ENCODE measurements at places on chromosomes 12 and 14.

DNA sequence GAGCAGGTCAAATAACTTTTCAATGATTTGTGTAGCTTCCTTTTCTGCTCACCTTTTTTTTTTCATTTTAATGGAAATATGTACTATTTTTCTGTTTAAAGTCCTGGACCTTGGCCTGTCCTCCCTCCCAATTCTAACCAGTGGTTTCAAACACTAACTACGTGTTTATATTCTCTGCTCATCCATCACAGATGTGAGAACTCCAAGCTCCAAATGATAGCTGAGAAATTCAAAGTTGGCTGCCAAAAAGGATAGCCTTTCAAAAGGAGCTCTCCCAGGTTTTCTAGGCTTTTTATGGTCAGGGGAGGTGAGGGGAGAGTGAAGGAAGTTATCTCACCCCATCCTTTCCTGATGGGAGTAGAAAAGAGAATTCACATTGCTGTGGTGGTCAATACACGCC, 486.0 kb upstream of the TBX3 start:
- no peak for DNase-seq

DNA sequence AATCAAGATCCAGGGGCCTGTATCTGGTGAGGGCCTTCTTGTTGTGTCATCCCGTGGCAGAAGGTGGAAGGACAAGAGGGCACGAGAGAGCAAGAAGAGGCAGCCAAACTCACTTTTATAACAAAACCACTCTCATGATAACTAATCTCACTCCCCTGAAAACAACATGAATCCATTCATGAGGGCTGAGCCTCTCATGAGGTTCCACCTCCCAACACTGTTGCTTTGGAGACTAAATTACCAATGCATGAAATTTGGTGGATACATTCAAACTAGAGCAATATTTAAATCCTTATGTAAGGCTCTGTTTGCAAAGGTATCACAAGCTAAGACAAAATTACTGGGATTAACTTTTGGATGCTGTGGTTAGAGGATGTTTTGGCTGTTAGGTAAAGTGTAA, 470.1 kb upstream of the NOVA1 start:
- no peak for DNase-seq

DNA sequence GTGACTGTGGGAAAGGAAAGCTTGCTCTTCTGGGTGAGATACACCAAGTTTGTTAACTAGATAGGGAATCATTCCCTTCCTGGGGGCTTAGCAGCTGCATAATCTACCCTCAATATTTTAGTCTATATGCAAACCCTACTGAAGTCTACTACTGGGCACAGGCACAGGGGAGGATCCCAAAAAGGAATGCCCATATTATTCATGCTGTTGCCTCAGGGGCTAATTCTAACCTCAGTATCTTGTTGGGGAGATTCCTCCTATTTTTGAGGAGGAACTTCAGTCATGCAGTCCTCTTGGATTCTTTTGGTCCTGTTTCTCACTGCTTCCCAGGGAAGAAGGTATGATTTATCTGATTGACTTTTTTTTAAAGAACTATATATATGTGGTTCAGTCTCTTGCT, 58.9 kb upstream of the ANKS1B start:
- DNase-seq, result no peak

GRCh38 chr14:75879031-75879430, 102.8 kb downstream of the TGFB3 start:
- DNase-seq, result no peak

DNA sequence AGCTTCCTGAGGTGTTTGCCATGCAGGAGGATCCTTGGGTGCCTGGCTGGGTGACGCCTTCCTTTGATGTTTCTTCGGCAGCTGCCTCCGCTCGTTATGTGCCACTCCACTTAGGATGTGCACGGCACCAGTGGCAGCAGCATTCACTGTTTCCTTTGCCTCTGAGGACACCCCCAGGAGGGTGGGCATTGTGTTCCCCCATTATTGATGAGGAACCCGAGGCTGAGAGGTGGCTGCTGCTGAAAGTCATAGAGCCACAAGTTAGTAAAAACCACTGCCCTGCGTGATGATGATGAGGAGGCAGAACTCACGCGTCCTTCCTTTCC, 41.2 kb downstream of the EP400 start:
- no peak for DNase-seq

DNA sequence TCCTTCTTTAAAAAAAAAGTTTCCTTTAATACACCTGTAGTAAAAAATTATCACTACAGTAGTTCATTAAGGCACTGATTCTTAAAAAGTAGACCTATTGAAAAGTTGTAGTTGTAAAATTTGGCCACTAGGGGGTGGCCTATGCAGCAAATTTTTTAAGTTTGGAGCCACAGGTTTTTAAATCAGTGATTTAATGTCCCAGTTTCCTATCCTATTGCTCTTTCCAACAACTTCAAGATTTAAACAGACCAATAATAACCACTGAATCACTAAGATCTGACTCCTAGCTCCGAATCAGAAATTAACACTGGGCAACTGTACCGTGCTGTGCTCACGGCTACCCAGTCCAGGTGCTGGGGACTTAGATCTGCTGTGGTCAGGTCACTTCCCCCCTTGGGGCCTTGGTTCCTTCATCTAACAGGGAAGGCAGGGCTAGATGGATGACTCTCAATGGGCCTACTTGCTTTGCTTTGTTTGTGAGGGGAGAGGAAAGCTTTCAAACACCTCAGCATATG, 279.3 kb downstream of the MED13L start:
- peak; percentile 4 for DNase-seq

- DNase-seq, result no peak
Observed at GRCh38 chr12:82437744-82438143, 79.4 kb downstream of the METTL25 start.

DNA sequence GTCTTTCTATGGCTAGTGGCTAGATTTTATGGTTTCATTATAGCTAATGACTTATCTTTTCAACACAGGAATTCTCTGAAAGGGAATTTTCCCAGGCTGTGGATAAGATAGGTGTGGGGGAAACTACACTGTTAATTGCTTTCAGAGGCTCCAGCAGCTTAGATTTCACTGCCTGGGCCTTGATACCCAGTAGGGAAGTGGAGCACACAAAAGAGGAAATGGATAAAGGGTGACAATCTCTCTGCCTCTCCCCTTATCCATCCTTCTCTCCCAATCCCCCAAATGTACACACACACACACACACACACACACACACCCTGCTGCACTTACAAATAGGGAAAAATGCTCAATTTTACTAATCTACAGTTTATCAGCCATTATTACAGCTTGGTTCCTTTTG, 19.1 kb downstream of the SIX4 start:
- no peak for DNase-seq

- no peak for DNase-seq
Observed at GRCh38 chr14:74511966-74512830, 18.6 kb downstream of the ISCA2 start.

GRCh38 chr14:101031186-101031585, 127.7 kb upstream of the RTL1 start:
- no peak for DNase-seq

- no peak for DNase-seq
Observed at GRCh38 chr14:70201994-70202393, 13.2 kb upstream of the SLC8A3 start.

DNA sequence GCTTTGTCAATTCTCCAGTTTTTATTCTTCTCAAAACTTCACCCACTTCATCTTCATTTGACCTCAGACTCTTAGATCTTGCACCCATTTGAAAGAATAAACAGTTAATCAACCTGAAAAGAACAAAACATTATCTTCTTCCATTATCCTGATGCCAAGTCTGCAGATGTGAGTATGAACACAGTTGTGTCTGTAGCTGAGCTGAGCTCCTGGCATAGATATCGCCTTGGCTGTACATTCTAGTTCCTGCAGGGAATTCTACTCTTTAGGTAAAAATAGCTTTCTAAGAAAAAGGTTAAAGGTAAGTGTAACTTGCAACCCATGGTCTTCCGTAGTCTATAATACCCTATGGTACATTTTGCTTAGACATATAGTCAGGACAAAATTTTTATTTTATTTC, 169.7 kb downstream of the KCNA5 start:
- no peak for DNase-seq

- peak; percentile 54 for DNase-seq
Observed at GRCh38 chr14:63174760-63175191, 29.5 kb upstream of the RHOJ start.

- DNase-seq, result no peak
Observed at GRCh38 chr14:91328313-91329050, 84.0 kb upstream of the GPR68 start.

DNA sequence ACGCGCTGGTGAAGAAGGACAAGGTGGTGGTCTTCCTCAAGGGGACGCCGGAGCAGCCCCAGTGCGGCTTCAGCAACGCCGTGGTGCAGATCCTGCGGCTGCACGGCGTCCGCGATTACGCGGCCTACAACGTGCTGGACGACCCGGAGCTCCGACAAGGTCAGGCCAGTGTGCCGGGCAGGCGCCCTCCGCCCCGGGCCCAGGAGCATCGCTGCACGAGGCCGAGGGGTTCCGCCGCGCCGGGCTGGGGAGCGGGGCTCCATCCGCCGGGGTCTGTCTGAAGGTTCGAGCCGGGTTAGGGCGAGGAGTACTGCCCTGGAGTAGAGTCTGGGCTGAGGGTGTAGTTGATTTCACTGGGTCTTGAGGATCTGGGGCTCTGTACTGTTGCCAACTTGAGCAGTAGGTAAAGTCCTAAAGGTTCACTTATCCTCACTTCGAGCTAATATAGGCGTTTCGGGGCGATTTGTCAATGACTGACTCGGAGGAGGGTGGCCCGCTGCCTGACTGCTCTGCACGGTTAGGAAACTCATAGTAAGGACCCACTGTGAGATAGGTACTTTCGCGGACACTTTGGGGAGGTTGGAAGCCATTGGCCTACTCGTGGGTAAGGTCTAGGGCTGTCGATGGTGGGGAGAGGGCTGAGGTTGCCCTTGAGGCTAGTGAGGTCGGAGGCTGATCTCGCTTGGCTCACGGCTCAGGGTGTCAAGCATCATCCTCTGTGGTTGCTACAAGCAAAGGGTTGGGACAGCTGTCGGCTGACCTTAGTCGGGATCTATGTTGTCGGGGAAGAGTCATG, 574 bp downstream of the GLRX5 start:
- no peak for DNase-seq

DNA sequence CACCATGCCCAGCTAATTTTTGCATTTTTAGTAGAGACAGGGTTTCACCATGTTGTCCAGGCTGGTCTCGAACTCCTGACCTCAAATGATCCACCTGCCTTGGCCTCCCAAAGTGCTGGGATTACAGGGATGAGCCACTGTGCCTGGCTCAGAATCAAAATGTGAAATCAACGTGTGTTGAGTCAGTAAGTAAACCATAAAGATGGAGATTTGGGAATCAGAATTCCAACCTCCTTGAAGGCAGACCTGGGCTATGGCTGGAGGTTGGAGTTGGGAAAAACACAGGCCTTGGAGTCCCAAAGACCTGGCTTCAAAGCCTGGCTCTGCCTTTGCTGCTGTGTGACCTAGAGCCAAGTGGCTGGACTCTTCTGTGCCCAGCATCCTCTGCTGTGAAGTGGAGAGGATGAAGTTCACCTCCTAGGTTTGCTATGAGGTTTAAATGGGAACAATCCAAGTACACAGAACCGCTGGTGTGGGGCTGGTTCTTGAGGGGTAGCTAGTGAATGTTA, 10.2 kb downstream of the ALDH2 start:
- DNase-seq, result no peak

GRCh38 chr14:20262642-20263128, 23.6 kb downstream of the OR11H4 start:
- DNase-seq, result no peak

DNA sequence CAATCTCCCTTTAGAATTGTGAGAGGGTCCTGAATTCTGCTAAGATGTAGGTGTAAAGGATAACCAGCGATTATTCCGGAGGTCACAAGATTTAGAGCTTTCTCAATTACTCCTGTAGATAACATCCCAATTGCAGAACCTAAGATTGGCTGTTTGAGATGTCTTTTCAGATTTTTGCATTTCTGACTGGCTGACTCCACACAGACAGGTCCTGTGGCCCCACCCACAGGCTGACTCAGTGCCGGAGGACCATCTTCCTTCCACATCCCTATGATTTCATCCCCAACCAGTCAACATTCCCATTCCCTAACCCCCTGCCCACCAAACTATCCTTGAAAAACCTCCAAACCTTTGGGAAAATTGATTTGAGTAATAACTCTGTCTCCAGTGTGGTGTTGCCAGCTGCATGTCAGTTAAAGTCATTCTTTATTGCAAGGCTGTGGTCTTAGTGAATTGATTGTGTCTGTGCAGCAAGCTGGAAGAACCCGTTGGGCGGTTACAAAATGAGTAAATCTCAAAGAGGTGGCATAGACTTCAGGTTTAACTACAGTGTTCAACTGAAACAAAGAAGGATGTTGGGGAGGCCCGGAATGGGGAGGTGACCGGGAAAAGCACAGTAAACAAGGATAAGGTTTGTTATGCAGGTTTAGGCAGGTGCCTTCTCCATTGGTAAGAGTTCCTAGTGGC, 10.6 kb downstream of the FNTB start:
- no peak for DNase-seq

DNA sequence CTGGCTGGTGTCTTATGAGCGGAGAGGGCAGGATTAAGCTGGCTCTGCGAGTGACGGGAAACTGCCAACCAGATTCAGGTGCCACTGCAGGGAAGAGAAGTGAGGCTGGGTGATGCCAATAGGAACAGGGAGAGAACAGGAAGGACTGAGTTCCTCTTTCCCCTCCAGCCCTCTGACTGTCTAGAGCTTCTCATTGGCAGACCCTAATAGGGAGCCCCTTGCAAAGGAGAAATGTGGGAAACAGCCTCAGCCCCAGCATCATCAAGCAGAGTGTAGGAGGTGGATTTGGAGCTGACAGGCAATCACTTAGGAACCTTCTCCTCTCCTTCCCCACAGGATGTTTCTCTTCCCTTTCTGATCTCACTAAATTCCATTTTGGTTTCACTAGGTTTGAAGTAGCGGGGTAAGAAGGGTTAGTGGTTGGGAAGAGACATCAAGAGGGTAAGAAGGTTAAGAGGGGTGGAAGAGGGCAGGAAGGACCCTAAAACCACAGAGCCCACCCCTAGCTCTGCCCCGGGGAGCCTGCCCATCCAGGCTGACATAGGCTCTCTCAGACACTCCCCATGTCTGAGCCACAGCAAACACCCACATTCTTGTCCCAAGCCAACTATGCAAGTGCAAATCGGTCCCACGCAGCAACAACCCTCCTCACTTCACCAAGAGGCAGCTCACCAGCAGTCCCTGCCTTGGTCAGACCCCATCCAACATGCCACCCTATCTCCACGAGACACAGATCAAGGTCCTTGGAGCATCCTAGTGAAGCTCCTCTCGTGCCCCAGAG, 111.1 kb downstream of the STAB2 start:
- DNase-seq, result no peak

- DNase-seq, result no peak
Observed at GRCh38 chr12:18422871-18423270, 161.6 kb downstream of the PIK3C2G start.

GRCh38 chr12:56634837-56635791, 5.0 kb upstream of the BAZ2A start:
- DNase-seq, result peak; percentile 17

DNA sequence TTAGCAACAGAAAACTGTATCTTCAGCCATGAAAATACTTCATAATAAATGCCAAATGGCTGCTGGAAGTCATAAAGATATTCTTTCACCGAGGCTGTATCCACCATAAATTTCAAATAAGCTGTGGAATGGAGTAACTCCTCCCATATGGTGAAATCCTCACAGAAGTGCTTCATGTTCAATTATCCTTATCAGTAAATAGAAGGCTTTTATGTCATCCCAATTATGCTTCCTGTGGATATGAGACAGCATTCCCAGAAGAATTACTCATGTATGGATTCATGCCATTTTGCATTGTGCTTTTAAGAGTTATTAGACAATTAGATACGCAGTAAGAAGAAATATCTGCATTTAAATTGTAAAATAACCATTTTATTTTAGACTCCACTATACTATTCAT, 99.0 kb downstream of the RTN1 start:
- DNase-seq, result no peak
